WERI-Rb-1 (cell line): ENCODE measurements at places on chromosomes 1 and 21.

GRCh38 chr1:47537268-47537667, 99.4 kb downstream of the FOXD2 start:
- no peak for DNase-seq

- peak; percentile 48 for DNase-seq
Observed at GRCh38 chr1:11664336-11665065, 501 bp downstream of the FBXO6 start.

DNA sequence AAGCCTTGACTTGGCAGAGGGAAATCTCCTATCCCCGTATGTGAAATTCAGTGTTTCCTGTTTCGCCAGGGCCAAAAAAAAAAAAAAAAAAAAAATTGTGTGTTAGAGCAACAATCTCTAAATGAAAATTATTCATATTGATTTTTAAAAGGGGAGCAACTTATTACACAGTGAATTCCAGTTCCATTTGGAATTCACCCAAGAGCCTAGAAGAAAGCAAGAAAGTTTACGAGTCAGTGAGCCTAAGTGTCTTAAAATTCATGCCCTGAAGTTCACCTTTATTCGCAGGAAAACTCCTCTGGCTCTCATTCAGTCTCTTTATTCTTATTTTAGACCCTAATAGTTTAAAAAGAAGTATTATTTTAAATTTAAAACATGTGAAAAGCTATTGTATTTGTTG, 42.1 kb upstream of the HUNK start:
- no peak for DNase-seq

GRCh38 chr1:231971397-231972110, 345.0 kb downstream of the DISC1 start:
- DNase-seq: no peak

- no peak for DNase-seq
Observed at GRCh38 chr1:21562896-21563295, 53.7 kb downstream of the ALPL start.

DNA sequence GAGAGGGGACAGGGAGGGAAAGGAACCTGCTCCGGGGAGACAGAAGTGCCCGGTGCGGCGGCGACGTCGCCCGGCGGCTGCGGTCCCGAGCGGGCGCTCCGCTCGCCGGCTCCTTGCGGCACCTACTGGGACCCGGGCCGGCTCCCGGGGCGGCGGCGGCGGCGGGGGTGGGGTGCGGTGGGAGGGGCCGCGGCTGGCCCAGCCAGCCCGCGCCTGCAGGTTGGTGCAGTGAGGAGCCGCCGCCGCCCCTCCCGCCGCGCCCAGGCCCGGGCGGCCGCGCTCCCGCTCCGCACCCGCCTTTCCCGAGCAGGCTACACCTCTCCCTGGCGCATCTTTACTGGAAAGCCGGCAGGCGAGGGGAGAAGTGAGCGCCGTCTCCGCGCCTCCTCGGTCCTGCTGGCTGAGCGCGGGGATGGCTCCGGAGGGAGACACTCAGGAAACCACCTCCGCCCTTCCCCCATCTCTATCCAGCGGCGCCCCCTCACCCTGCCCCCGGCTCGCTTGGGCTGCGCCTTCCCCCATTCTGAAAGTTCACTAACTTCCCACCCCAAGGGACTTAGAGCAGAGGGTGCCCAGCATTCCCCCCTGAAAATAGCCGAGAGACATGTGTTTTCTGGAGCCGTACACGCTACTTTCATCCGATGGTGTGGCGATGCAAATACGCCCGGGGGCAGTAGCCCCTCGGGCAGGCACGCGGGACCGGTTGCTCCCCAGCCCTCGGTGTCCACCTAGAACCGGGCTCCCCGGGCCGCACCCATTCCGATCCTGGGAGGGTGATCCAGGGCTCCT, at the start of gene PLD5:
Gene PLD5 (minus strand): TSS at position 127 of the 789 bp plus-strand sequence.
- peak; percentile 70 for DNase-seq

DNA sequence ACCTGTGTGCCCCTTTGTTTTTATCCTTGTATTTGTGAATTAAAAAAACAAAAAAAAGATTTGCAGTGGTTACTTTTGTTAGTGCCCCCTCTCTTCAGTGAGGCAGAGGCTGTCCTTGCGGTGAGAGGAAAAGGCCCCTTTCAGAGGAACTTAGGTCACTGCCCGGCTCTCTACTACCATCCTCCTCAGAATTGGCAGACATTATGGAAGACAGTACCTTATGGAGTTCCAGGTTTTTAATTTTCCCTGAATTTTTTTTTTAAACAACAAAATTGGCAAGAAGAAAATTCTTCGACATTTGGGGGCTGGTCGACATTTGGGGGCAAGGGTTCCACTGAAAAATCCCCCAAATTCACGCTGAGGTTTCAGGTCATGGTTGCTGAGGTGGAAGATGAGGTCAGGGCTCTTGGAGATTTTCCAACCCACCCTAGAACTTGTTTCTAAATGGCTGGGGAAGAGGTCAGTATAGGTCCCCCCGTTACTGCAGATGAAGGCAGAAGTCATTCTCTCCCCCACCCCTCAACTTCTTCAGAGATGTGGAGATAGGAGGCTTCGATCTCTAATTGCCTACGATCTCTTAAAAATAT, 5.3 kb downstream of the RXFP4 start:
- DNase-seq: no peak

GRCh38 chr1:232751393-232752140, 53.6 kb upstream of the MAP10 start:
- DNase-seq: no peak

DNA sequence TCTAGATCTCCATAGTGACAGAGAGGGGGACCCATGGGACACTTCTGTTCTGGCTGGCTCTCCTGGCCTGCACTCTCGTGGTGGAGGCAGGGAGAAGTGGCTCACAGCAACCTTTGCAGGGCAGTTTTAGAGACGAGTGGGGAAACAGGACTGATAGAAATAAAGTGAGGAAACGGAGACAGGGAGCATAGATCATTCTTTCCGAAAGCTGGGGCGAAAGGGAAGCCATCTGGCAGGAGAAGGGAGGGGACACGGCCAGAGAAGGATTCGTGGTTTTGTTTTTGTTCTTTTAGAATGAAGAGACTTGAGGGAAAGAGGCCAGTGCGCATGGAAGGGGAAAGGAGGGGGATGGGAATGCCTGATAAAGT, 3.5 kb downstream of the TIE1 start:
- no peak for DNase-seq

DNA sequence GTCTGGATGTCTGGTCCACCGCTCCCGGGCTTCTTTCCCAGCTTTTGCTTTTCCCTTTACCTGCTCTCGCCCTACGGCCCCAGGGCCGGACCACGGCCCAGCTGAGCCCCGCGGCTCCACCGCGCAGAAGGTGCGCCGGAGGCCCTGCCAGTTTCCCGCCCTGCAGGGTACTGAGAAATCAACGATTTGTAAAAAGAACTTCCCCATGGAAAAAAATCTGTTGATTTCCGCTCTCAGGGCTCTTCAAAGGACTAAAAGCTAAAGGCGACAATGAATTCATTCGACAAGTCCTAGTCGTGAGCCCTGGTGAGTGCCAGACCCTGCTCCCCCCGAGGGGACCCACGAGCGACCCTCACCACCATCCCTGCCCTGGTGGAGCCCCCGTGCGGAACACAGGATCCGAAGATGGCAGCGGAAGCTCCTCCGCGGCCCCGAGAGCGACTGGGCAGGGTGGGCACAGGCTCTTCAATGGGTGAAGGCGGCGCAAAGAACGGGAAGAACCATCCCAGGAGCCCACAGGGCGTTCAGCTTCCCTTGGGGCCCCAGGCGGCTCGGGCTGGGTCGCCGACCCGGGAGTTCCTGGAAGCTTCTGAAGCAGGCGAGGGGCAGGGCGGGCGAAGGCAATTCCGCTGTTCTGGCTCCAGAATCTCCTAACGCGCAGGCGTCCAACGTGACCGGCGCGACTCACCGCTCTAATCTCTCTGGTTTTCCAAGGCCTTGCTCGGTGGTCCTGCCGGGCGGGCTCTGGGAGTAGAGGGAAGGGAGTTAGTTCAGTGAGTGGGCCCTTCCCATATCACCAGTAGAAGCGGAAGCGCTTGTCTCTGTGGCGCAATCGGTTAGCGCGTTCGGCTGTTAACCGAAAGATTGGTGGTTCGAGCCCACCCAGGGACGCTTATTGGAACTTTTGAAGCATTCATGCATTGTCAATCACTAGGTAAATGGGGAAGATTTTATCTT, 6.6 kb upstream of the RNU1-2 start:
- DNase-seq: no peak

- no peak for DNase-seq
Observed at GRCh38 chr1:184387069-184387475, 243 bp downstream of the C1orf21 start.

DNA sequence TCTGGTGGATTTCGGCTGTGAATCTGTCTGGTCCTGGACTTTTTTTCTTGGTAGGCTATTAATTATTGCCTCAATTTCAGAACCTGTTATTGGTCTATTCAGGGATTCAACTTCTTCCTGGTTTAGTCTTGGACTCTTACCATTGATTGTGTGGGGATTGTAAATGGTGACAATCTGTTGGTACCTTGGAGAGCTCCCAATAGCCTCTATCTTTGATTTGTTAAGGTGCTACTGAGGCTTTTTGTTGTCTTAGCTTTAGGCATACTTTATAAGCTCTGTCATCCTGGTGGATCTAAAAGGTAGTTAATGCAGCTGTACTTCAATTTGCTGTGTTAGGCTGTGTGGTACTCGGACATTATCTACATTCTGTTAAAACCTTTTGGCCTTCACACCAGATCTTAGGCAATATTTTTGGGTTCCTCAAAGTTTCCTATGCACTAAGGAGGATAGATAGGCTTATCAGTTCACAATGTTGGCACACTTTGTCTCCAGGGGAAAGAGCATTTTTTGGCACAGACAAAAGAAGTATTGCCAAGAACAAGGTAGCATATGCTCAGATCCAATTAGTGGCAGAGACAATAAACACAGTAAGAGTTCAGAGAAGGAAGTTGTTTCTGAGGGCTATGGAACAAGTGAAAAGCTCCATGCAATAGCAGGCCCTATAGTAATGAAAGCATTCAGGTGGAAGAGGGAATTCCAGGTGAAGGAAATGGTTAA, 230.4 kb downstream of the PDE4B start:
- no peak for DNase-seq

DNA sequence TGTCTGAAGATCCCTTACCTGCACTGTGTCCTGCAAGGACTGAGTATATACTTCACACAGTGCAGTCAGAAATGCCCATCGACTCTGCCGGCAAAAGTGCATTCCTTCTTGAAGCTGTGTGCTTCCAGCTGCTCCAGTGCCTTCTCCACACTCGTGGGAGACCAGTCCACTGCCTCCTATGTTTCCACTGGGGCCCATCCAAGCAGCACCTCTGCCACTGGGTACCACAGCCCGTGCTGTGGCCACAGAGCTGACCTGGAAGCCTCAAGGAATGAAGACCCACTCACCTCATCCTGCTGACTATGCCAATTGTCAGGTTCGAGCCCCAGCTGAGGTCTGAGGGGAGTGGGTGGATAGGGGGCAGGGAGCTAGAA, 108.1 kb downstream of the GDAP2 start:
- DNase-seq: no peak

DNA sequence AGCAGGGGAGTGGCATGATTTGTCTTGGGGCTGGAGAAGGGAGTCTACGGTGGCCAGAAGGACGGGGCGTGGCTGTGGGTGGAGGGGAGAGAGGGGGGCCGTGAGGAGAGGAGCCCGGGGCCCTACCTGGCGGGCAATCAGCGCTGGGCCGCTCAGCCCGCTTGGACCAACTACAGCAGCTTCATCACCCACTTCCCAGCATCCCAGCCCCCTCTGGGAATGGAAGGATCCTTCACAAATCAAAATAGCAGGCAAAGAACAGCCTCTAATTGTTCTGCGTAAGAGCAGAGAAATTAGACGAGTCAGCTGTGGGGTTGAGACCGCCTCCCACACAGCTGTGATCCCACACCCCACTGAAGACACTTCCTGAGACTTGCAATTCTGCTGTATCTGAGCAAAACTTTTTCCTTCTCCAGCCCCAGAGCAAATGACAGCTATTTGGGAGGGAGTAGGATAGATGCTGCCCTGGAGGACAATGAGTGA, 43.5 kb downstream of the OPRD1 start:
- DNase-seq: no peak

- DNase-seq: no peak
Observed at GRCh38 chr1:8570465-8570864, 247.0 kb downstream of the RERE start.

DNA sequence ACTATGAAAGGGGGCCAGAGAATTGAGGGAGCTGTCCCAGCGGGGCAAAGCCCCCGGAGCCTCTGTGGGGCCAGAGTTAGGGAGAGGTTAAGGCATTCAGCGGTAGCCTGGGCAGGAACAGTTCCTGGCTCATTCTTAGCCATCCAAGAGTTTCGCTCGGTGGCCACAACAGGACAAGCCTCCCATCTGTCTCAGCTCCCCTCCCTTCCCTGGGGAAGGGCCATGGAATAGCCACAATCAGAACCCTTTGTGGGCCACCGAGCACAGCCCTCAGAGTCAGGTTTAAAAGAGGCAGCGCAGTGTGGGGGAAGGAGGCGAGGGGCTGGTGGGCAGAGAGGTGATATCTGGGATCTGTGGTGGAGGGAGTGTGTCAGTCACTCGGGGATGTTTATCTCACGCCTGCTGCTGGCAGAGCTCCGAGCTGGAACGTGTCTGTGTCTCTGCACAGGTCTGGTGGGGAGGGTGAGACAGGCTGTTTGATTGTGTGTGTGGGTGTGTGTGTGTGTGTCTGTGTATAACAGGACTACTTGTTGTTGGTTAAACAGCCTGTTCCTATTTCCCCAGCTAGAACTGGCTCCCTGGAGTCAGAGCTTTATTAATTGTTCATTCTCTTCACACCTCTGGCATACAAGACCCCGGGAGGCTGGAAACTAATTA, 49.6 kb upstream of the GOLT1A start:
- no peak for DNase-seq

DNA sequence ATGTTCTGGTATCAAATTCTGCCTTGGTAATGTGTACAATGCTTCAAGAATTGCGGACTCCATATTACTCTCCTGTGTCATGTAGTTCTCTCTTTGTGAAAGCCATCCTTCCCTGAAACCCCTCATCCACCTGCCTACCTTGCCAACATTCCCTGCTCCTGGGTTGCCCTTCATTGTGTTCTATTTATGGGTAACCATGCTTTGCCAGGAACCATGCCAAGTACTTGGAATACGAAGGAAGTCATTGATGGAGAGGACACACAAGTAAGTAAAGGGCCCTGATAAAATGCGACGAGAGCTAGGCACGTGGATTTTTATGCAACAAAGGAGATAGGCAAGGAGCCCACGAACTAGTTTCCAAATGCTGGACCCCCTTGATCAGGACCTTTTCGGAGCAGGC, 300.8 kb downstream of the DISC1 start:
- DNase-seq: no peak

DNA sequence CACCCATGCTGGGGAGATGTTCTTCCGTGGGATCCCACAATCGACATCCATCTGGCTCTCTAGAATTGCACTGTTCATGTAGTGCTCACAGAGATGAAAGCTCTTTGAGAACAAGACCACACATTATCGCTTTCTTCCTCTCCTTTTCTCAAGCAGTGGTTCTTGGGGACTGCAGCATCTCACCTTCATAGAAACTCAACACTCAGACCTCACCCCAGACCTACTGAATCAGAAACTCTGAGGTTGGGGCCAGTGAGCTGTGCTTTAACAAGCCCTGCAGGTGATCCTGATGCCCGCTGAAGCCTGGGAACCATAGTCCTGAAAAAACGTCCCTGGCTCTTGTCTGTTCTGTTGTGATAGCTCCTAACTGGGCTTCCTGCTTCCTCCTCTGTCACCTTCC, 251.3 kb upstream of the FGGY start:
- DNase-seq: no peak
